ENCODE measurements at places on chromosomes 1 and 21. TPM values are rescaled to one million over a fixed set of nuclear protein-coding genes. Genes with fewer than 3 reads are reported as not detected.

Gene MNDA
- total RNA-seq = not detected

Gene IL19
- total RNA-seq = not detected

Gene CRNN
- total RNA-seq = not detected

Gene LMOD1
- total RNA-seq = 0.13 TPM

Gene S100A10
- 1,621 TPM for total RNA-seq

Gene SDC3
- total RNA-seq = 36.1 TPM

Gene MARK1
- not detected for total RNA-seq

Gene UBL4B
- not detected for total RNA-seq

- no peak for DNase-seq
Observed at GRCh38 chr1:151905070-151905442, 4.3 kb downstream of the THEM4 start.

DNA sequence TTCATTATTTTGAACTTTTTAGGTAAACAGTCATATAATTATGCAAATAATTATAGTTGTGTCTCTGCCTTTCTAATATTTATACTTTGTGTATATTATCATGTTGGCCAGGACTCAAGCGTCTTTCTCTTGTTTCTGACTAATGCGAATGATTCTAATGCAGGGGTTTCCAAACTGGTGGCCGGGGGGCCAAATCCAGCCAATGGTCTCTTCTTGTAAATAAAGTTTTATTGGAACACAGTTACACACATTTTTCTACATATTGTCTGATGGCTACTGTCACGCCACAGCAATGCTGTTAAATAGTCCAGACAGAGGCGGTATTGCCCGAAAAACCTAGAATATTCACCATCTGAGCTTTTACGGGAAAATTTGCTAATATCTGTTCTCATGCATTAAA lies 8.9 kb upstream of the POFUT2 start:
- DNase-seq = no peak

GRCh38 chr1:203188686-203189232 lies 2.3 kb upstream of the CHI3L1 start:
- no peak for DNase-seq

DNA sequence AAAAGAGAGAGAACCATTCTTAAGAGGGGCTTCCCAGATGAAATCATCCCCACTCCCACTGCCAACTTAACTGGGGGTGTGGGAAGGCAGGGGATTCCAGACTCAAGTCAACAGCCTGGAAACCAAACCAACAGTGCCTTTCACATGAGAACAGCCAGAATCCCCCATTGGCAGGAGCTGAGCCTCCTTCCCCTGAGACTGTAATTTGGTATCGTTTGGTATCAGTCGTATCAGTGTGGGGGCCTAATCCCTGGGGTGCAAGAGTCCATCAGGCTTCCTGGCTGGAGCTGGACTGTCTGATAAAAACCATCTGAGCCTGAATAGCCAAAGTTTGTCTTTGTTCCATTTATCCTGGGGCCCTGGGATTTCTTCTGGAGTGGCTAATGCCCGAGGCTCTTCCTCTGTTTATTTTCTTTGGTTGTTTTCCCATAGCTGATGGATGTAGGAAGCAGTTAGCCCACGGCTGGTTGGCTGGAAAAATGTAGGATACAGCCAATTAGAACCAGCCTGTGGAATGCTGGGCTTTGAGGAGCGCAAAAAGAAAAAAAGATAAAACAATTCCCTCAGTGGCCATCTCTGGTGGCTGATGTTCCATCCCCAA lies 84.6 kb downstream of the LAMC2 start:
- DNase-seq = no peak

- DNase-seq = no peak
Observed at GRCh38 chr1:14039582-14040430, 339.8 kb downstream of the PRDM2 start.

DNA sequence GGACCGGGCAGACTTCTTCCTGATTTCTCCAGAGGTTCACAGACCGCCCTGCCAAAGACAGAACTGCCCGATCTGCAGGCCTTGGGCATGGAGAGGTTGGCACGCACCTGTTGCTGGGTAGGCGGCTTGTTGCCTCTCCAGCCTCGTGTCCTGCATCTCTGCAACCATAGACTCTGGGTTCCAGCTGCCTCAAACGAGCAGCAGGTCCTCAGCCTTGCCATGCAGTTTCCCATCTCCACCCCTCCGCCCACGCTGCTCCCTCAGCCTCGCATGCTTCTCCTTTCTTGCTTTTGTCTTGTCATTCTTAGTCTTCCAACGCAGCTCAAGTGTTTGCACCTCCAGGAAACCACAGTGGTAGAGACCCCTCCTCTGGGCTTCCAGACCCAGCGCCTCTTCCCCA lies 126.2 kb downstream of the LACTBL1 start:
- no peak for DNase-seq

GRCh38 chr1:53026254-53026653 lies 35.8 kb upstream of the PODN start:
- no peak for DNase-seq

- no peak for DNase-seq
Observed at GRCh38 chr1:19438516-19439195, 46.7 kb downstream of the CAPZB start.

DNA sequence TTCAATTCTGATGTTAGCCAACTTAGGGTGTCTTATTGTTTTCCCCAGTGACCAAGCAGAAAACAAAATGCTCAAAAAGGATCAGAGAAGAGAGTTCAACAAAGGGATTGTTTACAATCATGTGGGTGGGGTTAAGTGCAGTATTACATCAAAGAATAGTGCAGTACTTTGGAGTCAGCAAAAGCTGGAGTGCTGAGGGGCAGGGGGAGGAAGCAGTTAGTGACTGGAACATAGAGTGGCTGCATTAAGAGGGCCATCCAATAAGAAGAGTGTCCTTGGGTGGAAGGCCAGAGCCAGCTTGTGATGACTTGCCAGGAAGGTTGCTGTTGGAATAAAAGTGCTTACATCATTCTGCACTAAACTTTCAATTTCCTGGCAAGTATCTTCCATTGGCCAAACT lies 175.5 kb downstream of the CYYR1 start:
- DNase-seq = no peak

DNA sequence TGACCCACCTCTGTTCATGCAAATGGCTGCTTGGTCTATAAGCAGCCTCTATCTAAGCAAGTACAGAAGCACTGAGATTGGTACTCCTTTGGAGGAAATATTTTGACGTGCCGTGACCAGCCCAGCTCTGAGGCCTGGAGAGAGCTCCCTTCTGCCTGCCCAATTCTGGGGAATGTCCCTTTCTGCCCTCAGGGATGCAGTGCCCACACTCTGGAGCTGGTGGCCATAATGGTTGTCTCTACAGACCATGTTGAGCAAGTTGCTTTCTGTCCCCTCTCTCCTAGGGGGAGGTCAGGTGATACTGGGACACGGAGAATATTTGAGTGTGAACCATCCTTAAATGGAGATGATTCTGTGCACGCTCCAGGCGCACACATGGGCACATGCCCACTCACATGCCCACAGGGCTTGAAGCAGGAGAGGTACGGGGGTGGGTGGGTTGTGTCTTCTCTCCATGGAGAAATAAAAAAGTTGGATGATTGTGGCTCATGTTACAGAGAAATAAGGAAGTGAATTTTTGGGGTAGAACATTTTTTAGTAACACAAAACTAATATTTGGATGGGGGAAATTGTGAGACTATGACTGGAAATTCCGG lies 13.9 kb upstream of the ALPL start:
- DNase-seq = no peak

DNA sequence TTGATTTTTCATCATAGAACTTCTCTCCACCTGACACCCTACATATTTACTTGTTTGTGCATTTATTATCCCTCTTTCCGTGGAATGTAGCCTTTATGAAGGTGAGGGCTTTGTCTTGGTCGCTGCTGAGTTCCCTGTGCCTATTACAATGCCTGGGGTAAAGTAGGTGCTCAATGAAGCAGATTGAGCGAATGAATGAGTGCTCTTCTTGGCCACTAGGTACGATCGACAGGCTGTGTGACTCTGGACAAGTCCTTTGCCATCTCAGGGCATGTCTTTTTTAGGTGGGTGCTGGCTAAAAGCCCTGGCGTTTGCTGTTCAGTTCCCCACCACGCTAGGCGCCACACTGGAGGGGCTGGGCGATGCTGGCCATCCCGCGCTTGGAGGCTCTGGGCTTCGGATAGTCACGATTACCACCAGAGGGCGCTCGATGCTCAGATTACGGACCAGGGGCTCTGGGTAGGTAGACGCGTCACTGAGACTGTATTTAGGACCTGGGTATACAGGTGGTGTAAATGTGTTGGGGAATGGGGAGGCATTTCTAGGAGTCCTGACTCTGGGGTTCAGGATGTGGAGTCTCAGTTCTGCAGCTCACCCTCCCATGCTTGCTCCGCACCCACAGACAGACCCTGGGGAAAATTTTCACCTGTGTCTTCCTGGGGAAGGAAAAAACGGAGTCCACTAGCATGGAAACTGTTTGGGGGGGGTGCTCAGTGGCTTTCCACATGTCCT lies 71.0 kb upstream of the CSF3R start:
- no peak for DNase-seq

DNA sequence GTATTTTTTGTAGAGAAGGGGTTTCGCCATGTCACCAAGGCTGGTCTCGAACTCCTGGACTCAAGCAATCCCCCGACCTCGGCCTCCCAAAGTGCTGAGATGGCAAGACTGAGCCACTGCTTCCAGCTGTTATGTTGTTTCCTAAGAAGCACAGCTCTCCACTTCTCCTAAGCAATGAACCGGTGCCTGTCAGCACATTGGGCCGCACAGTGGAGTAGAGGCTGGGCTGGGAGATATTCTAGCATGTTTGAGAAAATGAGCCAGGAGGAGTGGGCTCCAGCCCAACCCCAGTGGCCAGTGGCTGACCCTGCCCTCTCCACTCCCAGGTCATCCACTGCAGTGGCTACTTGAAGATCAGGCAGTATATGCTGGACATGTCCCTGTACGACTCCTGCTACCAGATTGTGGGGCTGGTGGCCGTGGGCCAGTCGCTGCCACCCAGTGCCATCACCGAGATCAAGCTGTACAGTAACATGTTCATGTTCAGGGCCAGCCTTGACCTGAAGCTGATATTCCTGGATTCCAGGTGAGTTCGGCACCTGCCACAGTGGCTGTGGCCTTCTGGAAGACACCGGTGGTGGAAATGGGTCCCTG lies 27.0 kb downstream of the SIM2 start:
- DNase-seq = no peak

GRCh38 chr1:21594935-21595897 lies 73.9 kb downstream of the RAP1GAP start:
- DNase-seq = no peak

DNA sequence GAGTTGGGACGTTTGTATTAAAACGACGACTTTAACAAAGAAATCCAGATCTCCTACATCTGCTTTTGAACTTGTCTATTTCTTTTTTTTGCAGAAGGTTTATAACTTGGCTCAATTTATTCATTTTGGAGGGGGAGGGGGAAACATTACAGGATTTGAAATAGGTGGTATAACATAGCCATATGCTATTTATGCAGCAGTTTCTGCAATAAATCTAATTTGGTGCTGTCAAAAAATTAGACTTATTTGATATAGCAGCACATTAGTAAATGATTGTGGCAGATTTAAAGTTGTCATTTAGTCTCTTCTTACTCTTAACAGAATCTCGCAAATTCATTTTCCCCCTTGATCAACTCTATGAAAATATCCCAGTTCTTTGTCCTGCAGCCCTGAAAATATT lies 138.2 kb downstream of the SDCCAG8 start:
- no peak for DNase-seq

GRCh38 chr1:55286856-55287602 lies 71.9 kb upstream of the USP24 start:
- no peak for DNase-seq

DNA sequence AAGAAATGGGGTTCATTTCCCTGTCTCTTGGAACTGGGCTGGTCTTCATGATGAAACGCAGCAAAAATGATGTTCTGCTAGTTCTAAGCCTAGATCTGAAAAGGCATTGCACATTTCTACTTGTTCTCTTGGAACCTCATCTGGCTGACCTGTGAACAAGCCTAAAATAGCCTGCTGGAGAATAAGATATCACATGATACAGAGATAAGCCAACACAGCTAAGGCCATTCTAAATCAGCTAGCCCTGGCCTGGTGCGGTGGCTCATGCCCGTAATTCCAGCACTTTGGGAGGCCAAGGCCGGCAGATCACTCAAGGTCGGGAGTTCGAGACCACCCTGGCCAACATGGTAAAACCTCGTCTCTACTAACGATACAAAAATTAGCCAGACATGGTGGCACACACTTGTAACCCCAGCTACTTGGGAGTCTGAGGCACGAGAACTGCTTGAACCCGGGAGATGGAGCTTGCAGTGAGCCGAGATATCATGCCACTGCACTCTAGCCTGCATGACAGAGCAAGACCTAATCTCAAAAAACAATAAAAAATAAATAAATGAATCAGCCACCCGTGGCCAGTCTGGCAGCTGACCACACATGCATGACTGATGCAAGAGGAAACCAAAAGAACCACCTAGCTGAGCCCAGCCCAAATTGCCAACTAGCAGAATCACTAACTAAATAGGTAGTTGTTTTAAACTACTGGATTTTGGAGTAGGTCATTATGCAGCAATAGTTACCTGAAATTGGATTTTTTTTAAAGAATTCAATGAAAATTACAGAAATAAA lies 18.0 kb downstream of the CD244 start:
- no peak for DNase-seq

DNA sequence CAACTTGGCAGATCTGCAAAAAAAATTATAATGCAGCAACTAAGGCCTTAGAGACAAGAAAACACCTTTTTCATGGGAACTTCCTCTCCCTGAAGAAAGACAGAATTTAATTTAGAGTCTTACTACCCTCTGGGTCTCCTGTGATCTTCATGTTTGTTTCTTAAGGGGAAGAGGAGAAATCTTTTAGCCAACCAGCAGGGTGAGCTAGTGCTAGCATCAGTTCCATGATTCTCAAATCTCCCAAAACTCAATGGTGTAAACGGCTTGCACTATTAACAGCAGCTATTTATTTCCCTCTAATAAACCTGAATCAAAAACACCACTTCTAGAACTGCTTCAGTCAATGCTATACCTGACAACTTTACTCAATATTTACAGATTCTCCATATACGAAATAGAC lies 3.8 kb downstream of the ZNF644 start:
- no peak for DNase-seq

DNA sequence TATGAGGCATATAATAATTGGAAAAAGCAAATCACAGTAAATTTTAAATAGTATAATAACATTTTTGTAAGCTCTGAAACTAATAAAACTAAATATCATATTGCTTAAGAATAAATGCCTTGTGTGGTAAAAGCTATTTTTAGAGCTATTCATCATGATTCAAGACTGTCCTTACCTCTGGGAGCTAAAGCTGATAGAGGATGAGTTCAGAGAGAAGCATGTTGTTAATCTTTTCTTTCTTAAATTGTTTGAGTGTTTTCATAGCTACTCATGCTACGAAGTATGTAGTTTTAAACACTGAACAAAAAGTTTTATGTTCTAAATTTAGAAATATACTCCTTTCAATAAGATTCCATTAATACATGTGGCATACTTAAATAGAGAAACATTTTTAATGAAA lies 30.5 kb downstream of the IFI16 start:
- DNase-seq = no peak

DNA sequence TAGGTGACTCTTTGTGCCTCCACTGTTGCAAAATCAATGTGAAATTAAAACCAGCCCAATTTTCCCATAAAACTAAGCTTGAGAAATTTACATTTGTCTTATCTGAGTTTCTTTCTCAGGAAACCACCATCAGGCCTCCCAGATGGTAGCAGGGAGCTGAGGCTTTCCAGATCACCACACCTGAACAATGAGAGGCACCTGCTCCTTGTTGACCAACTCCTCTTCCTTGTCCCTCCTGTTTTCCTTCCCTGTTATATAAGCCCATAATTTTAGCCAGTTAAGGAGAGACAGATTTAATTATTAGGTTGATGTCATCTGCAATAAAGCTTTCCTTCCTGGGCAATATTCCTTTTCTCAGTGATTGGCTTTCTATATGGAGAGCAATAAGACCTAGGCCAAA lies 32.0 kb upstream of the C1orf185 start:
- no peak for DNase-seq

All from Panc1 (cell line).